ENCODE measurements at places on chromosomes 12 and 14.

DNA sequence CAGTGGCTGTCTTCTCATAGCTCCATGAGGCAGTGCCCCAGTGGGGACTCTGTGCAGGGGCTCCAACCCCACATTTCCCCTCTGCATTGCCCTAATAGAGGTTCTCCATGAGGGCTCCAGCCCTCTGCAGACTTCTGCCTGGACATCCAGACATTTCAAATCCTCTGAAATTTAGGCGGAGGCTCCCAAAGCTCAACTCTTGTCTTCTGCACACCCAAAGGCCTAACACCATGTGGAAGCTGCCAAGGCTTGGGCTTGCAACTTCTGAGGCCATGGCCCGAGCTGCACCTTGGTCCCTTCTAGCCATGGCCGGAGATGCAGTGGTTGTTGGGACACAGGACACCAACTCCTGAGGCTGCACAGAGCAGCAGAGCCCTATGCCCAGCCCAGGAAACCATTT is 20.5 kb upstream of the PPP2R5C start:
- DNase-seq = no peak

- DNase-seq = no peak
These were observed 39.1 kb downstream of the MBIP start for GRCh38 chr14:36281309-36281708.

GRCh38 chr12:12158858-12159257 is 88.1 kb downstream of the BCL2L14 start:
- DNase-seq = no peak

DNA sequence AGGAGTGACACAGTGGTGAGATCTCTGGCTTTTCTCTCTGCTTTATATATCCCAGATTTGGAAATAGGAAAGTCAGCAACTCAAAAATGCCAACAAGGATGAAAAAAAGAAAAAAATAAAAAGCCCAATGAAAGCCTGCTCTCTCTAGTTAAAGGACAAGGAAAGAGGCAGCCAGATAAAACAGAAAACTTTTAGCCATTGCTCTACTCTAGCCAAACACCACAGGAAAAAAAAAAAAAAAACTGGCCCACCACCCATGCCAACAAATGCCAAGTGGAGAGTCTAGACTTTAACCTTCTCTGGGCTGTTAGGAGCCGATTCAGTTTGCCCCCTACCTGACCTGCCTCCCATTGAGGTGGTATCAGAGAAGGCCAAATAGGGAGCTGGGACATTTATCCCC is 222.3 kb upstream of the TMTC1 start:
- no peak for DNase-seq

- no peak for DNase-seq
These were observed 144.0 kb upstream of the TMPO start for GRCh38 chr12:98371419-98371818.

- DNase-seq = no peak
These were observed 148.4 kb upstream of the SYT10 start for GRCh38 chr12:33587784-33588712.

GRCh38 chr12:105013892-105014291 is 27.8 kb downstream of the NOPCHAP1 start:
- no peak for DNase-seq

- DNase-seq = no peak
These were observed 55.8 kb upstream of the ARHGAP5 start for GRCh38 chr14:32021341-32021740.

DNA sequence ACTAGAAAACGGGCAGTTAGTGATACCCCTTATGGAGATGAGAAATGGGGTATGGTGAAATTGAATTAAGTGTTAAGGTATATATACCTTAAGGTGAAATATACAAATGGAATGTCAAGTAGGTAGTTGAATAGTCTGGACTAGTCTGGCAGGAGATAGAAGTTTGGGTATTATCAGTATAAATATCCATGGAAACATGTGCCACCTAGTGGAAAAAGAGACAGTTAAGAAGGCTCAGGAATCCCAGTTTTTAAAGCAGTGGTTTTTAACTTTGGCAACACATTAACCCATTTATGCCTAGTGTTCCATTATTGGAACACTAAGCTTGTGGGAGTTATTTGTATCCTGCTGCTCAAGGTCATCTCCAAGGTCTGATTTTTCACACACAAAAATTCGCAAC is 38.6 kb upstream of the TPH2 start:
- no peak for DNase-seq

GRCh38 chr12:69440016-69440415 is 30.2 kb upstream of the FRS2 start:
- DNase-seq = no peak

DNA sequence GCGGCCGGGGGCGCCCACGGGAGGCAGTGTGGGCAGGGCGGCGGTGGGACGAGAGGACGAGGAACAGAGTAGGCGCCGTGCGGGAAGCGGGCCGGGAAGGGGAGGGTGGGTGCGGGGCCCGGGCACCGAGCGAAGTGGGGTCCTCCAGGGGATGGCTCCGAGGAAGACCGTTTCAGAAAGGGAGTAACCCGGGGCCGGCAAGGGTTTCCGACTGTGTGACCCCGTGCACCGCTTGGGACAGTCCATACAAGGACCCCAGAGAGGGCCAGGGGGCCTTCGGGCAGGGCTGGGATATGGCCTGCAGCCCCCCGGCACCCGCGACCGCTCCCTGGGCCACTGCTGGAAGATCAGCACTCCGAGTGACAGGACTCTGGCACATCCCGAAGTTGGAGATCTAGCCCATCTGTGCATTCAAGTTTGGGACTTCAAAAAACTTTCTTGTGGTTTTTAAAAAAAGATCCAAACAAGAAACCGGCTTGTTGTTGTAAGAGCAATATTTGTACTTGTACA is 448 bp downstream of the TSPAN9 start:
- DNase-seq = no peak

GRCh38 chr14:85579942-85580341 is 50.0 kb downstream of the FLRT2 start:
- no peak for DNase-seq

- DNase-seq = no peak
These were observed 41.3 kb downstream of the SSH1 start for GRCh38 chr12:108815875-108816594.

DNA sequence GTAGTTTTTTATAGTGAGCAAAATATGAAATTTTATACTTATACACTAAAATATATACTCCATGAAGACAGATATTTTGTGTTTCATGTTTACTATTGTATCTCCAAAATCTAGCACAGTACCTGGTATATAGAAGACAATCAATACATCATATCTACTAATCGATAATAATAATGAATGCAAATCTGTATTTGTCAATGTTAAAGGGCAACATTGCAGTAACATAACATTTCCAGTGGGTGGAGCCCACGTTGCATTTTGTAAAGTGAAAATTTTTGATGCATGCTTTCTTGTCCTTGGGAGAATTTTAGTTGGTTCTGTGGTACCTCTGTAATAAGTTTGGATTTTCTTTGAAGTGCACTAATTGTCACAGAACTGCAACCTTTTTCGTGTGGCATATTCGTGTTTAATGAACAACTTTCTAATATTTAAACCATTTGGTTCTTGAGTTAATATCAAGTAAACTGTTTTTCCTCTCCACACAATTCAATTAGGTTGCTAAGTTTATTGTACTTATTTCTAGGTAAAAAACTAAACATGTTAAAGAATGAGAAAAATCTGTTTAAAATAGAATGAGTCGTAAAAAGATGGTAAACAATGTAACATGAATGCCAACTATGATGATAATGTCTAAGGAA is 47.4 kb downstream of the AVPR1A start:
- no peak for DNase-seq

DNA sequence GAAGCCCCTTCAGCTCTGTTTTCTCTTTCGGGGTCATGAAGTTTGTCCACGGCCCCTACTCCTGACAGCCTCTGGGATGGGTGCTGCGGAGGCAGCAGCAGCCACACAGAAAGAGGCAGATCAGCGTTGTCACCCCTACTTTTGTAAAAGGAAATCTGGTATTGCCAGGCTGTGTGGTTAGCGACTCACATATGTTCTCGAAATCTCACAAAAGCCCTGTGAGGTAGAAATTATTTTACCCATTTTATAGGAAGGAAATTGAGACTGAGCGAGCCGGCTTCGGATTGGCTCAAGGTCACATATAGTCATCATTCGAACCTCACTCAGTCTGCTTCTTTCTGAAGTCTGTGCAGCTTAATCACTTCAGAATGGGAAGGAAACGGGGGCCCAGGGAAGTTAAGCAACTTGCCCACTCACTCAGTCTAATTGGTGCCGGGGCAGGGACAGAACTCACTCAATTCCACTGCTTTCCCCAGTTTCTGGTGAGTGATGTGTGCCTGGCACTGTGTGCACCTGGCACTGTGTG is 1.1 kb upstream of the CKAP4 start:
- DNase-seq = no peak

DNA sequence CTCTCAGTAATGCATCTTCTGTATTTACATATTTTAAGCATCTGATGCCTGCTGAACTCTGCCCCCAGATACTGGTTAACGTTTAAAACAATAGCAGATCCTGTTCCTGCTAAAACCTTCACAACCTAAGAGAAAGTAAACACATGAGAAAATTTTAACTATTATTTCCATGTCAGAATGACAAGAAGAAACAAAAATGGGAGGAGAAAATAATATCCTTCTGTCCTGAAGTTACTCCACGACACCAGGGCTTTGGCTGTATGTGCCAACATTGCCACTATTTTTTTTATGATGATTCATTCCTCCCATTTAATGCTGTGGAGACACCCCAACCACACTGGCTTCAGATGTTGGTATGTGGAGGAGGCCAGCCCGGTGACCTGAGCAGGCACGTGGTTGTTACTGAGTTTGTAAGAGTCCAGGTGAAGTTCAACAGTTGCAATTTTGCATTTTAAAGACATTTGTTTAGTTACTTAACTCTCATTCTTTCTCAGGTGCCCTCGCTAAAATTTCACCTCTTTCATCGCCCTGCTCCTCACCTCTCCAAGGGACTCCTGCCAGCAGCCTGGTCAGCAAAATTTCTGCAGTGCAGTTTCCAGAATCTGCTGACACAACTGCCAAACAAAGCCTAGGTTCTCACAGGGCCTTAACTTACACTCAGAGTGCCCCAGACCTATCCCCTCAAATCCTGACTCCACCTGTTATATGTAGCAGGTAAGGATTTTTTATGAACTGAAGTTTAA is 65.5 kb upstream of the SLCO1C1 start:
- no peak for DNase-seq

GRCh38 chr12:47077206-47078085 is 2.0 kb upstream of the PCED1B start:
- no peak for DNase-seq

DNA sequence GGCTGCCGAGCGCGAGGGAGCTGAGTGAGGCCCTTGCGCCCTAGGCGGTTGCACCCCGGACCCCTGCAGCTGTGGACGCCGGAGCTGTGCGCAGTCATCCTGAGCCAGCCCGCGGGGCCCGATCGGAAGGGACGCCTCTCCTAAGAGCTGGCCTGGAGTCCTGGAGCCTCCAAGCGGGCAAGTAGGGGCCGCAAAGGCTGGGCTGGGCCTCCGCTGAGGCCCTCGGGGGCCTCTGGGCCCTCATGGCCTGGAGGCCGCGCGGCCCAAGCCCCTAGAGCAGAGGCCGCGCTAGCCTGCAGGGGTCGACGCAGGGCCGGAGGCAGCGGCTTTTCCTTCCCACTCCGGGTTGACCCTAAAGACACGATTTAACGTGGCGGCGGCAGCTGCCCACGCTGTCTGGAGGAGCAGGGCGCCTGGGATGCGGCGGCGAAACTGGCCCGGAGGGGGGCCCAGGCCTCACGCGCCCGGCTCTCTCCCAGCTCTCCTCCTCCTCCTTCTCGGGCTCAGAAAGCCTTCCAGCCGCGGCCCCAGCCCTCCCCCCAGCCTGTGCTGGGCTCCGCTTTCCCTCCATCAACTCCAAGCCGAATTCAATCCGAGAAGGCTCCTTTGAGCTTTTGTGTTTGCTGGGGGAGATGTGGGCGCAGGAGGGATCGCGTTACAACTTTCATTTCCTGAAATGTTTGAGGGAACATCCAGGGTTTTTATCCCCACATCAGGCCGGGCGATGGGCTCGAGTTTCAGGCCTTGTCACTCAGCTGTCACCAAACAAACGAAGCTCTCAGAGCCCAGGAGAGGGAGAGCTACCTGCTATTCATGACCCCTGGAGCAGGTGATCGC is 11.6 kb downstream of the SIX1 start:
- DNase-seq = no peak

DNA sequence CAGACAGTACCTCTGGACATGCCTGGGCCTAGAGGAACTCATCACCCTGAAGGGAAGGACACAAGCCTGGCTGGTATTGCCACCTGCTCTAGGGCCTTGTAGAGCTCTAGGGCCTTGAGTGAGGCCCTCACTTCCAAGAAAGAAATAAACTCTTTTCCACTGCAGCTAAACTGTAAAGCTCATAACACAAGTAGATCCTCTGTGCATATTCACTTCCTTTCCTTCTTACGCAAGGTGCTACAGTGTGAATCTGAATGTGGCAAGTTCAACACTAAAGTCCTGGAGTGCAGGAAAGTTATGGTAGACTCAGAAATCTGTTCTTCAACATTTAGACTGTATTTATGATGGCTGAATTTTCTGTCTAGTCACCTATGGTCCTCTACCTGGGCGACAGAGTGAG is 14.5 kb downstream of the RNASE3 start:
- no peak for DNase-seq

- DNase-seq = no peak
These were observed 244.6 kb upstream of the SFSWAP start for GRCh38 chr12:131466306-131466705.

DNA sequence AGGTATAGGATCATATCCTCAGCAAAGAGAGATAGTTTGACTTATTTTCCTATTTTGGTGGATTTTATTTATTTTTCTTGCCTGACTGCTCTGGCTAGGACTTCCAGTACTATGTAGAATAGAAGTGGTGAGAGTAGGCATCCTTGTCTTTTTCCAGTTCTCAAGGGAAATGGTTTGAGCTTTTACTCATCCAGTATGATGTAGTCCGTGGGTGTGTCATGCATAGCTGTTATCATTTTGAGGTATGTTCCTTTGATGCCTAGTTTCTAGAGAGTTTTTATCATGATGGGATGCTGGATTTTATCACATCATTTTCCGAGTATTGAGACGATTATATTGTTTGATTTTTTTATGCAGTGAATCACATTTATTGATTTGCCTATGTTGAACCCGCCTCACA is 97.2 kb downstream of the MGAT4C start:
- DNase-seq = no peak

- no peak for DNase-seq
These were observed 15.8 kb downstream of the JAG2 start for GRCh38 chr14:105152794-105153241.

- DNase-seq = no peak
These were observed 85.2 kb downstream of the KTN1 start for GRCh38 chr14:55665067-55665675.

- DNase-seq = no peak
These were observed 12.3 kb downstream of the ABCD4 start for GRCh38 chr14:74290415-74290814.

- DNase-seq = no peak
These were observed 39.4 kb downstream of the SH2B3 start for GRCh38 chr12:111444925-111445725.

DNA sequence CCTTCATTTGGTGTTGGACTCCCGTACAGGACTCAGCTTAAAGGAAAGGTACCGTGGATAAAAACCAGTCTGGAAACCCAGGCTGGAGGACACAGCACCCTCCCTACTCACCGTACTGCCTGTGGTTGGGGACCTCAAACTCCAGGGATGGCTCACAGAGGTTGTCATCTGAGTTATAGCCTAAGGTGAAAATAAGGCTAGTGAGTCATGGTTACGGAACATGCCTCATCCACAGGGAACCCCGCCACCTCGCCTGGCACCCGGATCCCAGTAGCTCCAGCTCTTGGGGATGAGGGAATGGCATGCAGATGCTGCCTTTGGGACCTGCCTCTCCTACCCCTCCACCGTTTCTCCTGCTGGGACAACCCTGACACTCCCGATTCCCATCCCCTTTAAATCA is 36.8 kb upstream of the GPR68 start:
- DNase-seq = no peak

GRCh38 chr12:94807951-94808350 is 157.6 kb upstream of the TMCC3 start:
- no peak for DNase-seq

GRCh38 chr14:80638620-80639515 is 302.7 kb downstream of the CEP128 start:
- no peak for DNase-seq
